ENCODE measurements at places on chromosomes 4 and X.

DNA sequence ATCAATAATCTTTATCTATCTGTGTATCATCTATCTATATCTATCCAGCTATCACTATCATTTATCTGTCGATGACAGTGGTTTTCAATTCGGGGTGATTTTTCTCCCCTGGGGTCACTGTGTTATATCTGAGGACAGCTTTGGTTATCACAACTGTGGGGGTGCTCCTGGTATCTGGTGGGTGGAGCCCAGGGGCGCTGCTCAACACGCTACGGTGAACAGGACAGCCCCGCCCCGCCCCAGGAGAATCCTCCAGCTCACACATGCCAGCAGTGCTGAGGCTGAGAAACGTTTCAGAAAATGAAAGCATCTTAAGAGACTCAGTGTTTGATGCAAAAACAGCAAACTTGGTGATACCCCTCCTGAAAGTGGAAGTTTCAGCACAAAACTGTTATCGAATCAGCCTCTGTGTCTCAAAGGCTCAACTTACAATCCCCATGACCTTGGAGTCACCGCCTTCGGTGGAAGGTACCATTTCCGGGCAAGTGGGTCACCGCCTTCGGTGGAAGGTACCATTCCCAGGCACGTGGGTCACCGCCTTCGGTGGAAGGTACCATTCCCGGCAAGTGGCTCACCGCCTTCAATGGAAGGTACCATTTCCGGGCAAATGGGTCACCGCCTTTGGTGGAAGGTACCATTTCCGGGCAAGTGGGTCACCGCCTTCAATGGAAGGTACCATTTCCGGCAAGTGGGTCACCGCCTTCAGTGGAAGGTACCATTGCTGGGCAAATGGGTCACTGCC is 315.3 kb downstream of the DHRSX start:
- no peak for DNase-seq
- H3K27me3 ChIP-seq: no peaks in the 10 kb centered on the region
- no peak overlapping the region for H3K27ac ChIP-seq
- H3K36me3 ChIP-seq: no peaks in the 10 kb centered on the region
- H3K4me1 ChIP-seq: no peaks in the 10 kb centered on the region

DNA sequence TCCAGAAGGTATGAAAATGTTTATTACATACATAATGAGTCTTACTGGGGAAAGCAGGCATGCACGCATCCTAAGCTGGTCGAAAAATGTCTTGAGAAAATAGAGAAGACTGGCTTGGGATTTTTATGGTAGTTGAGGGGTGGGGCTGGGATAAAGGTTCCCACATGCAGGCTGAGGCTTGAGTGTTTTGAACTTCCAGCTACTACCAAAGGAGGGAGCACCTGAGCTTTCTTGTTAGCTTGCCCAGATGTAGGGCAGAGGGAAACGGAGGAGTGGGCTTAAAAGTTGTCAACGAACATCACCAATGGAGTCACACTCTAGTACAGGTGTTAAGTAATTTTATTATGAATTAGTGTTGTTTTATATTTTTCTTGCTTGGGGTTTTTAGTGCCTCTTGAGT is 39.6 kb upstream of the SRPX start:
- DNase-seq: peak; percentile 56
- H3K27me3 ChIP-seq: peaks cover 50% of the 10 kb centered on the region
- H3K4me1 ChIP-seq: no peaks in the 10 kb centered on the region
- H3K36me3 ChIP-seq: no peaks in the 10 kb centered on the region
- H3K27ac ChIP-seq: peak overlapping the region; percentile 41

- H3K36me3 ChIP-seq: no peaks in the 10 kb centered on the region
- no peak overlapping the region for H3K4me3 ChIP-seq
- no peak overlapping the region for H3K27ac ChIP-seq
- H3K27me3 ChIP-seq: no peaks in the 10 kb centered on the region
- peaks cover 3% of the 10 kb centered on the region for H3K4me1 ChIP-seq
Measured at GRCh38 chrX:67700602-67701001, 156.8 kb downstream of the AR start.

DNA sequence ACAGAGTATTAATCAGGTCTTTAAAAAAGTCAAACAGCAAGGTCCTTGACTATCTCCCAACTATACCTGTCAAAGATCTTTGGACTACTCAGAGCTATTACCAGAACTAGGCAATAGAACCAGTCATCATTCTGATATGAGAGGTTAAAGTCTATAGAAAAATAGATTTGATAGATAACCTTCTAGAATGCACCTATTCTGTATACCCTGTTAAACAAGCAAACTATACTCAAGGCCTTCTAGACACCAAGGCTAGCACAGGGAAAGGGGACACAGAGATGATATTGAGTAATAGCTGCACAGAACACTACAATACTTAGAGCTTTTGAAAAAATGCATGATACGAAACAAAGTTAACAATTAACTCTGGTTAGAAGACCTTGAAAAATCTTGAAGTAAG is 149.5 kb downstream of the NR3C2 start:
- no peaks in the 10 kb centered on the region for H3K4me1 ChIP-seq
- no peak for DNase-seq
- H3K4me3 ChIP-seq: no peak overlapping the region
- no peak overlapping the region for H3K27ac ChIP-seq
- H3K36me3 ChIP-seq: no peaks in the 10 kb centered on the region

GRCh38 chr4:152515678-152516077 is 20.2 kb downstream of the FBXW7 start:
- H3K36me3 ChIP-seq: peaks cover 13% of the 10 kb centered on the region
- DNase-seq: peak; percentile 33
- H3K4me3 ChIP-seq: no peak overlapping the region
- peak overlapping the region; percentile 66 for H3K27ac ChIP-seq
- H3K4me1 ChIP-seq: peaks cover 26% of the 10 kb centered on the region
- no peaks in the 10 kb centered on the region for H3K27me3 ChIP-seq

DNA sequence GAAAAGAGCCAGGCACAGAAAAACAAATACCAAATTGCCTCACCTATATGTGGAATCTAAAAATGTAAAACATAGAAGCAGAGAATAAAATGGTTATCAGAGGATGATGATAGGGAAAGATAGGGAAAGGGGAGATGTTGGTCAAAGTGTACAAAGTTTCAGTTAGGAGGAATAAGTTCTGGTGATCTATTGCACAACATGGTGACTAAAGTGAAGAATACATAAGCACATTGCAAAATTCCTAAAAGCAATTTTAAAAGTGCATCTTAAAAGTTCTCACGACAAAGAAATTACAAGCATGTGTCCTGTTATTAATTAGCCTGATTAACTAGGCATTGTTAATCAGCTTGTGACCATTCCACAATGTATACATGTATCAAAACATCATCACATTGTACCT is 136.0 kb downstream of the GABRG1 start:
- no peak overlapping the region for H3K27ac ChIP-seq
- no peaks in the 10 kb centered on the region for H3K36me3 ChIP-seq
- peak; percentile 19 for DNase-seq
- no peak overlapping the region for H3K4me3 ChIP-seq

DNA sequence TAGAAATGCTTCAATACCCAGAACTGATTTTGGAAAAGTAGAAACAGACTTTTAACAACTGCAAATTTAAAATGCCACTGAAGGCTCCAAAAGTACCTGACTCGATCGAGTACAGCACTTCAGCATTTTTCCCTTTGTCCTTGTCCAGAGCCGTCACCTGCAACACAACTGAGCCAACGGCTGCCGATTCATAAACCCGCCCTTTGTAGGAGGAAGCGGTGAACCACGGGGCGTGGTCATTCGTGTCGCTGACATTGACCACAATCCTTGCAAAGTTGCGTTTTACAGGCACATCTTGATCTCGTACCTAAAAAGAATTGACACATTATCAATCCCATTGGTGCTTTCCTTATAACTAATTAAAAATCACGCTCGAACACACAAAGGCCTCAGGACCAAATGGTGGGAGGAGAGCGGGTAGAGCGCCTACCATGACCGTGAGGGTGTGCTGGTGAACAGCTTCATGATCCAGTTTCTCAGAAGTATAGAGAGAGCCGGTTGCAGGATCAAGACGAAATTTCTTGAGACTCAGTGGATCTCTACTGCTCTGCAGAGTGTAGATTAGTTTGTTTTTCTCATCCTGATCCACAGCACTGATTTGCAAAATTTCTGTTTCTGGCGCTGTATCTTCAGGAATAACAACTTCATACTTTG is 72.8 kb upstream of the MTNR1A start:
- DNase-seq: no peak
- peaks cover 61% of the 10 kb centered on the region for H3K36me3 ChIP-seq
- H3K4me1 ChIP-seq: peaks cover 3% of the 10 kb centered on the region
- no peak overlapping the region for H3K4me3 ChIP-seq

DNA sequence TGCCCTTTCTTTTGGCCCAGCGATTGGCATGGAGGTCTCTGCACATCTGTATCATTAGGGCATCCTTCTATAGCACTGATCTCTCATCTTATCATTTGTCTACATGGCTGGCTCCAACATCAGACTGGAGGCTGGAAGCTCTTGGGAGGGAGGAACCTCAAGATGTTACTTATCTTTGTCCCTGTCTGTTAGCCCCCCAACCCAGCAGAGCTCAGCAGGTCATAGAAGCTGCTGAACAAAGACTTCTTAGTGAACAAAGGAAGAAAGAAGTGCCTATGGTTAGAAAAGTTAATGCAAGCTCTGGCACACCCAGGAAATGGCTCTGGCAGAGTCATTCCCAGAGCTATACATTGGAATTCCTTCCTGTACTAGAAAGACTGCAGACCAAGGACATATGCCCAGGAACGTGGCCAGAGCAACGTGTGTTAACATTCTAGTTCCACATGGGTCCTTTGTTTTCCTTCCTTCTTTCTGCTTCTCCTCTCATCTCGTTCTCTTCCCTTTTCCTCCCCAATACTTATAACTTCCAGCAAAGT is 74.0 kb downstream of the SEL1L3 start:
- no peaks in the 10 kb centered on the region for H3K27me3 ChIP-seq
- no peaks in the 10 kb centered on the region for H3K4me1 ChIP-seq
- DNase-seq: no peak
- peaks cover 18% of the 10 kb centered on the region for H3K36me3 ChIP-seq
- no peak overlapping the region for H3K27ac ChIP-seq
- H3K4me3 ChIP-seq: no peak overlapping the region

DNA sequence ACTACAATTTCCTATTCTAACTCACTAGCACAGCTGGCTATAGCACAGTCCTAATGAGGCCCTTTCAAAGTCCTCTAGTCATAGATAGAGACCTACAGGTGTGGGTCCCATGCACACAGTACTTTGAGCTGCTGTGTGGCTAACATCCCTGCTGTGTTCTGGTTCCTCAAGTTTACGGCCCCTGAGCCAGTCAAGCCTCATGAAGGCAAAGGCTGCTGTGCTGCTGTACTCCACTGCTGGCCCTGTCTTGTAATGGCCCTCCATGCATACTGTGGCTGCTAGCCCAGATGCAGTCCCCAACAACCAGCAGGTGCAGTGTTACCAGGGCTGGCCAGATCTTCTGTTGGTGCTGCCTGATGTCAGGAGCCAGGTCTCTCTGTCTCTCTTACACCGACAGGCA is 23.4 kb upstream of the ENPEP start:
- DNase-seq: no peak
- H3K36me3 ChIP-seq: no peaks in the 10 kb centered on the region
- peaks cover 10% of the 10 kb centered on the region for H3K27me3 ChIP-seq
- no peak overlapping the region for H3K4me3 ChIP-seq

DNA sequence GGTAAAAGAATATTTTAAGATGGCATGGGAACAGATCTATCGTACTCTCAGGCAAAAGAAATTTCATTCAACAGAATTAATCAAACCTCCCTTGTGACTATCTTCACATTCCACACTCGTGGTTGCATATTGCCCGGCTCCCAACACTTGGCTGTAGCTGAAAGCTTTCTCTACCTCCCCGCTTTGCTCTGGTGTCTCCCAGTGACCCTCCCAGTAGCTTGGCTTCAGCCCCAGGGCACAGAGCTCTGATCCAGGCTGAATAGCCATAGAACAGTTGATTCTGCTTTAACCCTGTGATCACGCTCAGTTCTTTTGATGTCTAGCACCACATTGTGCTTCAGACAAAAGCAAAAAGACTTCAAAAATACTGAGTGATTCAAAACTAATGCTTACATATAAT is 24.6 kb downstream of the SLC7A11 start:
- peaks cover 13% of the 10 kb centered on the region for H3K4me1 ChIP-seq
- no peak overlapping the region for H3K27ac ChIP-seq
- H3K36me3 ChIP-seq: peaks cover 60% of the 10 kb centered on the region
- no peak overlapping the region for H3K4me3 ChIP-seq

- H3K4me1 ChIP-seq: no peaks in the 10 kb centered on the region
- peaks cover 75% of the 10 kb centered on the region for H3K27me3 ChIP-seq
- no peaks in the 10 kb centered on the region for H3K36me3 ChIP-seq
- DNase-seq: no peak
- H3K4me3 ChIP-seq: no peak overlapping the region
Measured at GRCh38 chr4:16450724-16451123, 224.5 kb upstream of the TAPT1 start.

DNA sequence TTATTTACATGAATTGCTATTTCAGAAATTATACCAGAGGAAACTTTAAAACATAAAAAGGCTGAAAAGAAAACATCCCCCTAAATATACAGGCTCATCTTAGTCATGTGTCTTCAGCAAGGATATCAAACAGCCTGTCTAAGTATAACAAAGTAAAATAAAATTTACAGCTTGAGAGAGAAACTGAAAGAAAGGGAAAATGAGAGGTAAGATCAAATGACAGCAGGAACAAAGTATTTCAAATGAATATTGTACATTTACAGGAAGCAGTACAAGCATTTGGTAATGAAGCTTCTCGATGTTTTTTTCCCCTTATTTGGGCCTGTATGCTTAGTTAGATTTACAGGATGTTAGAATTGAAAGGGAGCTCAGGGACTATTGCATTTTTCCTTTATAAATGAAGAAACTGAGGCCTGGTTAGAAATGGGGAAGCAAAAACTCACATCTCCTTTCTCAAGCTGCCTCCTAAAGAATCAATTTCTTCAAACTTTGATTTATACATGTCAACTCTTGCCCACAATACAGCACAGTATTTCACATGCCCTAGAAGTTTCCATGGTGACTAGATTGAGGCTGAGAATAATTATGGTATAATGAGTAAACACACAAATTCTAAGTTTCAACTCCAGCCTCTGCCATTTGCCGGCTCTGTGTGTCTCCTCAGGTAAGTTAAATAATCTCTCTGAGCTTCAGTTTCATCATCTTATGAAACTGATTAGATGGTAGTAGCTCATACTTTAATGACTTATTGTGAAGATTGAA is 29.3 kb downstream of the DAPP1 start:
- no peaks in the 10 kb centered on the region for H3K4me1 ChIP-seq
- H3K27ac ChIP-seq: no peak overlapping the region
- H3K36me3 ChIP-seq: peaks cover 8% of the 10 kb centered on the region
- H3K27me3 ChIP-seq: no peaks in the 10 kb centered on the region

GRCh38 chr4:99723612-99724011 is 66.0 kb upstream of the C4orf54 start:
- DNase-seq: peak; percentile 93
- H3K4me1 ChIP-seq: peaks cover 13% of the 10 kb centered on the region
- H3K27ac ChIP-seq: no peak overlapping the region
- H3K36me3 ChIP-seq: no peaks in the 10 kb centered on the region

Data from MCF 10A (cell line).